Lung (tissue), 17 donors: ENCODE measurements at places on chromosomes 2 and 18. TPM values are rescaled to one million over a fixed set of nuclear protein-coding genes. Genes with fewer than 3 reads are reported as not detected.

DNA sequence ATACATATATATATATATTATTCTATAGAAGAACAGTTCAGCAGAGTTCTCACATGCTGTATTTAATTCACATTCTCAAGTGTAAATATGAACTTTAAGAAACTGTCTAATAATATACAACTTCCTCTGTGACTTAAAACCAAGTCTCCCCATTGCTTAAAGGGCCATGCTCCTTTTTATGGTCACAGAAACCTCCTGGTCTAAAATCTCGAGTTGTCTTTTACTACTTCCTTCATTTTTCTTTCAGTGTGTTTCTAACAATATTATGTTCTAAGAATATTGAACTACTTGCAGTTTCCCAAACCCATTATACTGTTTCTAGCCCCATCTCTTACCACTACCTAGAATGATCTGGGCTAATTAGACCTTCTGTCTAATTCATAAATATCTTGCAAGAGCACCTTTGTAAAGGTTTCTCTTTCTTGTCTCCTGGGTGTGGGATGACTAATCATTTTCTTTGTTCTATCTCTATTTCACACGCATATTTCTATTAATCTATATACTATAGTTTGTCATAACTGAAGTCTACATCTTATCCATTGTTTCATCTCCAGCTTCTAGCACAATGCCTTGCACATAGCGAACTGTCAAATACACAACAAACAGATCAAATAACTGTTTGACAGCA, 48.8 kb downstream of the ERBB4 start:
- no peak for DNase-seq
- H3K4me1 ChIP-seq = no peaks in the 10 kb centered on the region
- H3K4me3 ChIP-seq = no peak overlapping the region
- H3K27ac ChIP-seq = no peak overlapping the region
- H3K36me3 ChIP-seq = no peaks in the 10 kb centered on the region

GRCh38 chr2:229861431-229861830, 60.4 kb downstream of the TRIP12 start:
- no peak overlapping the region for H3K4me3 ChIP-seq
- peaks cover 15% of the 10 kb centered on the region for H3K36me3 ChIP-seq

DNA sequence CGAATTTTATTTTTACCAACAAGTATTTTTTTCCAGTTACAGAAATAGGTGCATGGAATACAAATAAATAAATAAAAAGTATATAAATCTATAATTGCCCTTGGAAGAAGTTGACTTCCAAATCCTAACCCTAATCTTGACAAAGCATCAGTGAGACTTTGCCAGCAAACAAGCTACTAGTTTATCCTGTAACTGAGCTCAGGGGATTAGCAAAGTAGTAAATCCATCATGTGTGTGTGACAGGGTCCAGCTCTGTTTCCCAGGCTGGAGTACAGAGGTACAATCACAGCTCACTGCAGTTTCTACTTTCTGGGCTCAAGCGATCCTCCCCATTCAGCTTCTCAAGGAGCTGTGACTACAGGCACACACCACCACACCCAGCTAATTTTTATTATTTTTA, 948.0 kb upstream of the CNTNAP5 start:
- no peak overlapping the region for H3K4me3 ChIP-seq
- no peak overlapping the region for H3K27ac ChIP-seq
- H3K36me3 ChIP-seq = no peaks in the 10 kb centered on the region
- DNase-seq = no peak
- no peaks in the 10 kb centered on the region for H3K4me1 ChIP-seq

UGT1A1 gene
- 0.49 TPM for total RNA-seq
